ENCODE measurements at places on chromosomes 4 and X.
A peak's percentile ranks its signal among the peaks of the same experiment; 100 is the strongest.

DNA sequence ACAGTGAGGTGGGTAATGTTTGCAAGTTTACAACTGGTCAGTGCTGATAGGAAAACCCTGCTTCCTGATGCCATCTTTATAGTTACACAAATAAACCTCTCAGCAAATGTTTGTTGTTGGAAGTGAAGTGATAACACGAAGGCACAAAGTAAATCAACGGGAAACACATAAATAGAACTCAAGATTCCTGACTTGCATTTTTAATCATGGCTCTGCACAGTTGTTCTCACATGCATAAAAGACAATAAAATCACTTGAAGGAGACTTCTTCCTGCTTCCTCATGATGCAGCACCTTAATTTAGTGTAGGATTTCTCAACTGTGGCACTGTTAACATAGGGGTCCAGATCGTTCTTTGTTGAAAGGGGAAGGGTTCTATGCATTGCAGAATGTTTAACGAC, 907.7 kb downstream of the RAB28 start:
- no peak for DNase-seq

DNA sequence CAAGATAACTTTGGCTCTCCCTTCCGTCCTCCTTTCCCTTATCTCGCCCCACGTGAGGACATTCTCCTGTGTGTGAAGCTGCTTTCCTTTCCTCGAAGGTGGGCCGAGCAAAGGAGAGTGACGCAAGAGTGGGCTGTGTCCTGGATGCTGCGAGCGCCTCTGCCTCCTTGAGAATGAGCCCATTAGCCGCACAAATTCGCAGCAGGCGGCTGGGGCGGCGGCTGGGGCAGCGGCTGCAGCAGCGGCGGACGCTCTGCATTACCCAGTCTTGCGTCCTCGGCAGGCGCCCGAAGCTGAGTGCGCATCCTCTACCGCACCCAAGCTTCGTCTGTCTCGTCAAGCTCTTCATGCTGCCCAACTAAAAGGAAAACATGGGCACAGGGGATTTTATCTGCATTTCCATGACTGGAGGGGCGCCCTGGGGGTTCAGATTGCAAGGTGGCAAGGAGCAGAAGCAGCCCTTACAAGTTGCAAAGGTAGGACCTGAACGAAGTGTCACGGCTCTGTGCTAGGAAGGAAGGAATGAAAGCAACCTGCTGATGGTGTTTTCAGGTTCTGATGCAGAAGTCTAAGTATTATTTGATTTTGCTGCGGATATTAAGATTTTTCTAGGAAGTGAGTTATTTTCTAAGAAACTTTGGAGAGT, at the start of gene SYNPO2:
Gene SYNPO2, plus strand, starts transcription at position 189 of the 646 bp plus-strand sequence. Its CDS starts 183 bp downstream, at position 372.
- DNase-seq, result peak; percentile 31

GRCh38 chr4:138680256-138680655, 335.3 kb upstream of the NOCT start:
- DNase-seq, result peak; percentile 1

GRCh38 chr4:146212781-146213180, 1.6 kb upstream of the REELD1 start:
- no peak for DNase-seq

DNA sequence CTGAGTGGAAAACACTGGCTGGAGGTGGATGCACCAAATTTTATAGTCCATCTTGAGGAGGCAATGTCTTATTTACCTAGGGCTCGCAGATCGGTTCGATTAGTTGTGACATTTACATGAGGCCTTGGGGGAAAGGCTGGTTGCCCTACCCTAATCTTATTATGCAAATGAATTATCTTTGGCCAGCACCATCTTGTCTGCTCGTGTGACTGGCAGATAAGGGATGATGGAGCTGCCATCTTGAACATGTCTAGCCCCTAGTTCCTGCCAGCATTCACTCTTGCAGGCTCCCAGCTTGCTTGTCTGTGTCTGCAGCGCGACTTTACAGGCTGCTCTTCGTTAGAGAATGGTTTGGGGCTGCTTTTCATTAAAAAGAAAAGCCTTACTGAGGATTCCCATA, 61.9 kb downstream of the SEC24B start:
- DNase-seq, result no peak

GRCh38 chr4:31058656-31059055, 338.5 kb downstream of the PCDH7 start:
- no peak for DNase-seq

DNA sequence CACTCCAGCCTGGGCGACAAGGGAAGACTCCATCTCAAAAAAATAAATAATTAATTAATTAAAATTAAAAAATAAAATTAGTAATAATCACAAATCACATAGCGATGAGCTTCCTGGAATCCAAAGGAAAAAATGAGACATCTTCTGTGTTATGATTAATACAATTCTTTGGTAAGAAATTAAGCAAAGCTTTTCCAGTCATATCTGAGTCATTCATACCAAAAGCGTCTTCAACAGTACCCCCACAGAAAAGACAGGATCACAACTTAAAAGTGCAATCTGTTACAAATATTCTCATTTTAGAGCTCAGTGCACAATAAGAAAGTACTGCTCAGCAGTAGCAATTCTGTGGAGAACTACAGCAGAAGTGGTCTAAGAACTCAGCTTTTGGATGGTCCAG, 168.5 kb upstream of the MXRA5 start:
- no peak for DNase-seq

GRCh38 chrX:107450823-107451509, 1.5 kb downstream of the FRMPD3 start:
- DNase-seq, result no peak

- DNase-seq, result peak; percentile 59
These were observed 82.5 kb downstream of the GPAT3 start for GRCh38 chr4:83618431-83618830.

GRCh38 chr4:158722917-158723793, at the start of gene PPID:
PPID (minus strand) TSS chr4:158723396; CDS start chr4:158723288, 108 bp downstream.
- peak; percentile 77 for DNase-seq

- no peak for DNase-seq
These were observed 131.5 kb upstream of the LDB2 start for GRCh38 chr4:17029964-17030363.

DNA sequence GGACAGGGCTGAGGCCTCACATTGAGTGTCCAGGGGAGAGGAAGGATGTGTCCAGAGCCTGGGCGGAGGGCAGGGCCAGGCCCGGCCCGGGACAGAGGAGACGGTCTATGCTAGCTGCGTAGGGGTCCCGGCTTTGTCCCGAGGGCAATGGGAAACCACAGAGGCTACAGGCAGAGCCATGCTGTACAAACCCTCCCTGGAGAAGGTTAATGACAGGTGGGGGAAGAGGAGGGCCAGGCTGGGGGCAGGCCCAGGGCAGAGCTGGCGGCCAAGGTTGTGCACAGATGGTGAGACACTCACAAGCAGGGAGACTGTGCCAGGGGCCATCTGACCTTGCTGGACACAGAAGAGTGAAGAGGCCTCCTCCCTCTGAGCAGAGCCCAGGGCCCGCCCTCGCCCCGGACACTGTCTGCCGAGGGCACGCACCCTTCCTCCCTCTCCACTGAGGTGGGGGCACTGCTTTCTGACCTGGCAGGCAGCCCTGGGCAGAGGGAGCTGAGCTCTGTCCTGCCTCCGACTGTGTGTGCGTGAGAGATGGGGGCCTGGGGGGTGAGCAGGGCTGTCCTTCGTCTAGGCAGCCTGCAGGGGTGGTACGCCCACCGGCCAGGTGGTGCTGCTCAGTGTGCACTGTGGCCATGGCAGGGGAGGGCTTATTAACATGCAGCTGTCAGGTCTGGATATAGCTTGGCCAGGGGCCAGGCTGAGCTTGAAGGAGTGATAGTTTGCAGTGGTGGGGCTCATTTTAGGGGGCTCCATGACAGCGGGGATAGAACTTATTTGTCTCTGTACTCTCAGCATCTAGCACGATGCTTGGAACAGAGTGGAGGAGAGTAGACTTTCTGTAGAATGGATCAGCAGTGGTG, 75.7 kb upstream of the LRPAP1 start:
- DNase-seq, result no peak

DNA sequence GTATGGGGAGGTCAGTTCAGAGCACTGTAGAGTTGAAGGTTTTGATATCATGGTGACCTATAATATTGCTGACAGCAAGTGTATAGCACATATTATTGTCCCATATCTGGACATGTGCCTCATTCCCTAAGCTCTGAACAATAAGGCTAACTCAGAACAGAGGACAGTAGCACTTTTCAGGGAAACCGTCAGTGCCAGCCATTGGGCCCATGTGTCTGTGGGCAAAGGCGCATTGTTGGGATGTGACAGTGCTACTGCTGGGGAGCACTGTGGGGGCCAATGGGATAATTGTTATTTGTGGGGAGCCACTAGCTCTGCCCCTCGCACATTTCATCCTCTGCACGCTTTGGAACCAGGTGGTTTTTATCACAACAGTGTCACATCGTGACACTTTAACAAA, 136.2 kb downstream of the ELOVL6 start:
- DNase-seq, result no peak

DNA sequence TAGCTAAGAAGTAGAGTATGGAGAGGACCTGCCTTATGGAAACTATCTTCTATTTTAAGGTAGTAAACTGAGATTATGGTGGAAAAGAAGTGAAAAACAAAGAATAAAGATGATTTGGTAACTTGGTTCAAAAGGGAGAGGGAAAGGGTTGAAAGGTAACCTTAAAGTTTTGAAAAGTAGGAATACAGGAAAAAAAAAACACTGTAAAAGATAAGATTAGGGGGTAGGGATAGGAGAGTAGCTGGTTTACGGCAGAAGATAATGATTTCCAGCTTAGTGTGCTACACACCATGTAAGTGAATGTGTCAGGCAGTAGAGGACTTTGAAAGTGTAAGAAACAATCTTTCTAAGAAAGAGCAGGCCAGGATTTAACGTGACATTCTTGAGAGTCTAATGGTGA, 35.3 kb downstream of the FAM13A start:
- no peak for DNase-seq

DNA sequence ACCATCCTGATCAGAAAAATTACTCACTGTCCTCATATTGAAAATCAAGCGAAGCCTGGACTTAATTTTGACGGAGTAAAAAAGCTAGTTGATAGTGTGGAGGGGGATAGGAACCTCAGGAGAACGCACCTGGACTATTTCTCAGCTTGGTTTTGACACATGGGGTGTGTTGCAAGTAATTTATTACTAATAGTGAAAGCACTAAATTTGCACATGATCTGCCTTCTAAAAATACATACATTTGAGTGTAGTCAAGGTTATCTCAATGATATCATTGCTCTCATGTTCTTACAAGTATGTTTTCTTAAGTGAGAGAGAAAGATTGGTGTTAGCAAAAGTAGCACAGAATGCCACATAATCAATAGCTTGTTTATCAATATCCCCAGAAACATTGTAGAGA, 29.5 kb downstream of the LRIT3 start:
- no peak for DNase-seq

DNA sequence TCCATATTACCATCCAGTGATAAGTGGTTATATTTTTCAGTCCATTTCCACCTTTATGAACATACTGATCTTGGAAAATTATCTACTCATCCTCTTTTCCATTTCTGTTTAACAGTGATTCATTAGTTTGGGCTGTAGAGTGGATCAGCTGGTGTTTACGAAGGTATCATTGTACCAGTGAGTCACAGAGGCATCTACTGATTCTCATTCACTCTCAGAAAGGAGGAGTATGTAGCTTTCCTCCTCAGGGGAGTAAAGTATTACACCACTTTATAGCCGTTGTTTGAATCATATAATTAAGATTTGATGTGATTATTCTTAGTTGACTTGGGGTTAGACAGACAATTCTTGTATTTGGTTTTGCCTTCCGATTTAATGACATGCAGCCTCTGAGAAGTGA, 74.7 kb downstream of the GALNT7 start:
- DNase-seq, result no peak

DNA sequence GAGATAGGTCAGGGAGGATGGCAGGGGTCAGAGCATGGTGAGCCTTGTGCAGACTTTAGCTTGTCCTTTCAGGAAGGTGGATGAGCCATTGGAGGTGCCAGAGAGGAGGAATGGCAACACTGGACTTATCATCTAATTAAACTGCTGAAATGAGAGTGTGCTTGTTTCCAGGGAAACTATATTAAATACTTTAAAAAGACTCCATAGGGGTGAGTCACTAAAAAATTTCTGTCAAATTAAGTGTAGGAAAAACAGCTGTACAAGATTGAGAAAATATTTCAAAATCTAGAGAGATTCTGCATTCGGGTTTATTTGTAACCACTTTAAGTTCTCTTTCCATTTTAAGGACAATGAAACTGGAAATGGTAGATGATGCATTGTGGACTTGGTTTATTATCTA, 11.4 kb downstream of the FRAS1 start:
- DNase-seq, result no peak

DNA sequence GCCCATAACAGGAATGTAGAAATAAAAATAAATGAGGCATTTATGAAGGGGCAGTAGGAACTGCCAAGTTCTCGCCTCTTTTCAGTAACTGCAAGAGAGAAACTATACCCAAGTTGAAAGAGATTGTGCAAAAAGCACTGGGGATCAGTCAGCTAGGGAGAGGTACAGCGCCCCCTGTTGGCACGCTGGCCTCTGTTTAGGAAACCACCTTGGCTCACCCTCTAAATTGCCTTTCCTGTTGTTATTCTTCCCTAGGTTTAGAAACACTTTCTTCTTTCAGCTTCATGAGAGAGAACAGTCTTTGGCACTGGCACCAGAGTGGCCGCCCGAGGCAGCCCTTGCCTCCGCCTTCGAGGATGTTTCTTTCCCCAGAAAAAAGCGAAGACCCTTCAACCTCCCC, 348.5 kb downstream of the MID1IP1 start:
- peak; percentile 60 for DNase-seq

- no peak for DNase-seq
These were observed 83.7 kb upstream of the GC start for GRCh38 chr4:71867598-71867997.

GRCh38 chrX:51361251-51361650, 28.6 kb downstream of the NUDT10 start:
- DNase-seq, result no peak

- DNase-seq, result no peak
These were observed 38.8 kb downstream of the SLC34A2 start for GRCh38 chr4:25694466-25694865.

DNA sequence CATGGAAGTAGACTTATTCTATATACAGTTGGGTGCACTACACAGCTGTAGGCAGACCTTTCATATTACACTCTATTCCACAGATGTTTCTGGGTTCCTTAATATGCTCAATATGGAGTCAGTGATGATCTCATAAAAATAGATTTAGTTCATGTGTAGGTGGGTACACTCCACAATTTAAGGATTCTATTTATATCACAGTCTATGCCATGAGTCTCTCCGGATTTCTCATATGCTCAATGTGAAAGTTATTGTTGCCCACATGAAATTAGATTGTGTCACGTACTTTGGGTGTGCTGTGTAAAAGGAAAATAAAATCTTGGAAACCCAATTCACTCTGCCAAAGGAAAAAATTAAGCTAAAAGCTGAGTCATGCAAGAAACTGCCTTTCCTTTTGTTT, 32.5 kb upstream of the TASL start:
- DNase-seq, result no peak

- DNase-seq, result no peak
These were observed 140.3 kb downstream of the PJA1 start for GRCh38 chrX:69024931-69025330.

DNA sequence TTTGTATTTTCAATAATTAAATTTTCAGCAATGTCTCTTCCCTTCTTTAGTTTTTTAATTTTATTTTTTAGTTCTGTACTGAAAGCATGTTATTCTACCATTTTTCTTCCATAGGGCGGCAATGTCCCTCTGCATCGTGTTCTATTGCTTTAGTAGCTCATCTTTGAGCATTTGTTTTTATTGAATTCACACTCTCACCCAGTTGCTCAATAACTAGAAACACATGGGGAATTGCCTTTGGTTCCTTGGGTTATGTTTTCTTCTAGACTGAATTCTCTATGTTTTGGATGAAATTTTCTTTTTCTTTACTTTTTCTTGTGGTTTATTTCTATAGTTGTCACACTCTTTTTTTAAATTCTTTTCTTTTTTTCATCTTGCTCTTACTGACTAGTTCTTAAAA, 233.8 kb upstream of the LDB2 start:
- no peak for DNase-seq

- DNase-seq, result peak; percentile 73
These were observed 162.3 kb upstream of the MAMLD1 start for GRCh38 chrX:150200820-150201287.
